ENCODE measurements at places on chromosomes 6 and 20.

DNA sequence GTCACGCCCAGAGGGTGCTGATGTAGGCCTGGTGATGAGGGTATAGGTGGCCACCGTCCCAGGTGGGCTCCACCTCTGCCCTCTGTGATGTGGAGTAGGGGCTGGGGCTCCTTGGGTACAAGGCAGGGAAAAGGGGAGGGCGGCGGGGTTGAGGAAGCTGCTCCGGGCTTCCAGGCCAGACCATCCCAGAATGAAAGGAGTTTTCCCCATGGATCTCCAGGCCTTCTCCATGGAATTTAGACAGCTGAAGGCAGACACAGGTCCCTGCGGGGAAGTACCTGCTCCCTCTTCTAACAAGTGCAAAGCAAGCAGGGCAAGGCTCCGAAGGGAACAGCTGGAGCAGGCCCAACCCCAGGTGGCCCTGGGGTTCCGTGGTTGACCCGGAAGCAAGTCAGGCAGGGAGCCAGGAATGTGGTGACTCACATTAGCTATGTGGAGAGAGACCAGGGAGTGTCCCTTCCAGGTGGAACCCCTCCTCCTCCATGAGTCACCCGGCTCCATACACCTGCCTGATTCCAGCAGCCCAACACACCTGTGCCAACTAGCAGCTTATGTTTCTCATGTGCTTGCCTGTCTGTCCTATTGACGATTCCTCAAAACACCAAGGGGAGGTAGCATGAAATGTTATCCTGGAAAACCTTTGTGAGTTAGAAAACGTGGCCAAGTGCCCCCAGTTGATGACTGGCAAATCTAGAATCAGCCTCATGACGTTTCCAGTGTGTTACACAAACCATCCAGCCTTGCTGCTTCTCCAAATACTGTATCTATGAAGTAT lies 59.7 kb upstream of the SNX9 start:
- no peak for DNase-seq

DNA sequence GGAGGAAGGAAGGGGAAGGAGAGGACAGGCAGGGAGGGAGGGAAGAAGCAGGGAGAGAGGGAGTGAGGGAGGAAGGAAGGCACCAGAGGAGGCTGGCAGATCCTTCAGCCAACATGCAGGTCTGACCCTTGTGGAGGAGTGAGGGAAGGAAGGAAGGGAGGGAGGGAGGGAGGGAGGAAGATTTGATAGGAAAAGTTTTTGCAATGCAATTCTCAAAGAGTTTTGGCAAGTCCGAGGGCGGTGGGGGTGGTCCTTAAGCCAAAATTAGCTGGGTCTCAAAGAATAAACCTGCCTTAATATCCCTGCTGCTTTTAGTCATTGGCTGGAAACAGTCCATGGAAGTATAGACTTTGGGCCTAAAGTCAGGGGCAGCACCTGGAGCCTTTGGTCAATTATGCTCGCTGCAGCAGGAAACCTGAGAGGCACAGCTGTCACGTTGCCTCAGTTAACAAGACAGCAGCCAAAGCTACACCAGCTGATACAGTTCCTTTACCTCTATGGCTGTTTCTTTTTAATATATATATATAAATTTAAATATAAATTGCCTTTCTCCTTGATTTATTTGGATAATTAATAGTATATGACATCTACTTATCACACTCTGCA lies 115.7 kb upstream of the RALGAPA2 start:
- DNase-seq: no peak

- no peak for DNase-seq
Observed at GRCh38 chr6:140956571-140957369, 1176.0 kb upstream of the GJE1 start.

- peak; percentile 94 for DNase-seq
Observed at GRCh38 chr6:34791701-34792604, at the start of gene BLTP3A. Gene BLTP3A (plus strand): TSS chr6:34792083. CDS start chr6:34792251, 168 bp downstream.

DNA sequence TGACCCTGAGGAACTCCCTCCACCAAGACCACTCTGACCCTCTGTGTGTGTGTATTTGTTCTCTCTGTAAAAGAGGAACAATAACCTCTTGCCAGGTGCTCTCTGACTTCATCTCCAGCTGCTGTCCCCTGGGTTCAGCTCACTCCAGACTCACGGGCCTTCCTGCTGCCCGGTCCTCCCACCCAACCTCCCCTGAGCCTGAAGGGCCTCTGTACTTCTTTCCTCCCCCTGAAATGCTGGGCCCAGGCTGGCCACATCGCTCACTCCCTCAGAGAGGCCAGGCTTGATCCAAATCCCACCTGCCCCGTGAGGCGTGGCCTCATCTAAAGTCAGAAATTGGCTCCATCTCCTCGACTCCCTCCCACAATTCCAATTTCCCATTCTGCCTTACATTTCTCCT lies 202.4 kb downstream of the PRKN start:
- no peak for DNase-seq

GRCh38 chr6:169342710-169343109 lies 89.1 kb upstream of the THBS2 start:
- no peak for DNase-seq

GRCh38 chr20:24721891-24722568 lies 227.0 kb upstream of the CST7 start:
- DNase-seq: no peak

DNA sequence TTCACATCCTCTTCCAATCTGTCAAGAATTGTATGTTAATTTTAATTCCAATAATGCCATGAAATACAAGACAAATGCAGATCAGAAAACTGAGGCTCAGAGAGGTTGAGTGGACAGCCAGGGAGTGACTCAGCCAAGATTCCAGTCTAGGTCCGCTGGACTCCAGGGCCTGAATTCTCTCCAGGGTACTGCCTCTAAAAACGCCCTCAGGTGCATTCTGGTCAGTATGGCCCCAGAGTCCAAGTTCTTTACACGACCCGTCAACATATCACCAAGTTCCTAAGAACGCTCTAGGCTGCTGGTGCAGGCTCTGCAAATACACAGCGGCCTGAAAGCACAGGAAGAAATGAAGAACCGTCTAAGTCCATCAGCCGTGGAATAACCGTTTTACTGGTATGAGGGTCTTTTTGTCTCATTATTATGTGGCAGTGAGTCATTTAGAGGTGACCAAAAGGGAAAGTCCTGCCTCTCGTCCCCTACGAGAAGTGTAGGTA lies 709 bp upstream of the ASXL1 start:
- DNase-seq: no peak

- DNase-seq: no peak
Observed at GRCh38 chr20:11740975-11741374, 176.7 kb upstream of the BTBD3 start.

- DNase-seq: no peak
Observed at GRCh38 chr6:145866456-145867396, 52.1 kb upstream of the FBXO30 start.

Measured in chondrocyte (in vitro differentiated cells).